Esophagus squamous epithelium (tissue), 5 donors: ENCODE measurements at places on chromosomes 16 and 17. TPM values are rescaled to one million over a fixed set of nuclear protein-coding genes. Genes with fewer than 3 reads are reported as not detected.

DNA sequence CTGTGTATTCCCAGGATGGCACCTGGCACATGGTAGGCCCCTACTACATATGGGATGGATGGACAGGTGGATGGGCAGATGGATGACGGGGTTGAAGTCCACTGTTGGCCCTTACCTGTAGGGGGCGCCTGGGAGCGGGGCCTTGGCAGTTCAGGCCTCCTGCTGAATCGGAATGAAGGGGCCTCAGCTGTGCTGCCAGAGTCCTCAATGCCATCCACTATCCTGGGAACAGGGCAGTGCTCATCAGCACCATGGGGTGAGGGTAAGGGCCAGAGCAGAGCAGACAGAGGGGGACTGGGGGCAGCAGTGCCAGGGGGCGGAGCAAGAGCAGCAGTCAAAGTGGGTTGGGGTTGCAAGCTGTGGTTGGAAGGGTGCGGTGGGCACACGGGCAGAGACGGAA is 8.3 kb upstream of the RAB5C start:
- DNase-seq = no peak

DNA sequence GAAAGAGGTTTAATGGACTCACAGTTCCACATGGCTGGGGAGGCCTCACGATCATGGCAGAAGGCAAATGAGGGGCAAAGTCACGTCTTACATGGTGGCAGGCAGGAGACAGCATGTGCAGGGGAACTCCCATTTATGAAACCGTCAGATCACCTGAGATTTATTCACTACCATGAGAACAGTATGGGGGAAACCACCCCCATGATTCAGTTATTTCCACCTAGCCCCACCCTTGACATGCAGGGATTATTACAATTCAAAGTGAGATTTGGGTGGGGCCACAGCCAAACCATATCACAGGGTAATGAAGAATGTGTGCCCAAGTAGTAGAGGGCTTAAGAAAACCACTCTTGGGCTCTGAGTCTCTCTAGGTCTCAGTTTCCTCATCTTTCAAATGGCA is 85.1 kb downstream of the PRKCB start:
- no peak for DNase-seq

Gene MYO15A
- total RNA-seq = not detected

Gene CD300LB
- 0.19 TPM for total RNA-seq

Gene FOXC2
- 0.09 TPM for total RNA-seq
